ENCODE measurements at places on chromosomes 7 and 10. TPM values are rescaled to one million over a fixed set of nuclear protein-coding genes. Genes with fewer than 3 reads are reported as not detected.

Gene SDK1
- 3.8 TPM for total RNA-seq

DNA sequence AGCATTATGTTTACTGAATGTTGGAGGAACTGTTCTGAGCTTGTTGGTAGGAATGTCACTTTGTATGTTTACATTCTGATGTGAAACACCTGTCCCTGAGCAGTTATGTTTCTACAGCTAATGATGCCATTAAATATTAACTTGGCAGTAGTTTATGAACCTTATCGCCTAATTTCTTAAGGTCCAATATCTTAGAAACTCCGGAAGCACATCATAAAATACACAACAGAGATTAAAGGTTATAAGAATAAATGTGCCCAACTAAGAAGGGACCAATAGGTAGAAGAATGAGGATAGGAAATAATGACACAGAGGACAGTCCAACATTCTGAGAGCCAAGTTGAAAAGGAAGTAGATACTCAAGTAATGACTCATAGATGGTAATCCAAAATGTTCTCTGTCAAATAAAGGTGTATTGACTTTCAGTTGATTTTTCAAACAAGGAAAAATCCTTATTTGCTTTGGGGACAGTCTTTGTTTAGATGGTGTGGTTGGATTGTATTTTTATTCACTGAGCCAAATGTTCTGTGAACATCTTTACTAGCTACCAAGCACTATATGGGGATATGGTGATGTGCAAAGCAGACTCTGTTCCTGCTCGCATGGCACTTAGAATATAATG lies 31.9 kb downstream of the LCOR start:
- no peaks in the 10 kb centered on the region for H3K4me1 ChIP-seq
- no peak overlapping the region for H3K4me3 ChIP-seq
- no peak overlapping the region for H3K27ac ChIP-seq
- no peak for DNase-seq
- H3K27me3 ChIP-seq: no peaks in the 10 kb centered on the region

DNA sequence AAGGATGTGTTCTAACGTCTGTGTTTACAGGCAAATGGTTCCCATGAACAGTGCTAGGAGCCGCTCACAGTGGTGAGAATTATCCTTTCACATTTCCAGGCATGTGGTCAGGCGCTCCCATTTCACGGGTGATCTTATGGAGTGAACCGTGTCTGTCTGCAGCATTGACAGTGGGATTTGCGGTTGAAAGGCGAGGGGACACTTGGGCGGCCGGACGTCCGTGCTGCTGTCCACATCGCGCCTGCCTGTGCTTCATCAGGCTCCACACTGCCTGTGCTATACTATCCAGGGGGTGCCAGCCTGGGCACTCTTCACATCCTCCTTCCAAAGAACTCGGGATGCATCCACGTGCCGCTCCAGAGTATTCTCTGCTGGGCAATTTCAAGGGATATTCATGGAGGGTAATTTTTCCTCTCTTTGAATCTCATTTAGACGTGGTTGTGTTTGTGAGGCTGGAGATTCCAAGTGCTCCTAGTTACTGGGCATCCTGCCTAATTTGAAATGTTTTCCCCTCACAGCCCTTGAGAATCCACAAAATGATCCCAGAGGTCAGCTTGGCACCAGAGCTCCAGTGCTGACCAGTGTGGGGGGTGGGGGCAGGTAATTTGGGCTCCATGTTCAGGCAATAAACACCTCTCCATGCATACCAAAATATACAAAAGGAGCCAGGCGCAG lies 61.9 kb upstream of the EBF3 start:
- H3K27me3 ChIP-seq: no peaks in the 10 kb centered on the region
- H3K36me3 ChIP-seq: no peaks in the 10 kb centered on the region

Gene STOX1
- total RNA-seq: 0.51 TPM

DNA sequence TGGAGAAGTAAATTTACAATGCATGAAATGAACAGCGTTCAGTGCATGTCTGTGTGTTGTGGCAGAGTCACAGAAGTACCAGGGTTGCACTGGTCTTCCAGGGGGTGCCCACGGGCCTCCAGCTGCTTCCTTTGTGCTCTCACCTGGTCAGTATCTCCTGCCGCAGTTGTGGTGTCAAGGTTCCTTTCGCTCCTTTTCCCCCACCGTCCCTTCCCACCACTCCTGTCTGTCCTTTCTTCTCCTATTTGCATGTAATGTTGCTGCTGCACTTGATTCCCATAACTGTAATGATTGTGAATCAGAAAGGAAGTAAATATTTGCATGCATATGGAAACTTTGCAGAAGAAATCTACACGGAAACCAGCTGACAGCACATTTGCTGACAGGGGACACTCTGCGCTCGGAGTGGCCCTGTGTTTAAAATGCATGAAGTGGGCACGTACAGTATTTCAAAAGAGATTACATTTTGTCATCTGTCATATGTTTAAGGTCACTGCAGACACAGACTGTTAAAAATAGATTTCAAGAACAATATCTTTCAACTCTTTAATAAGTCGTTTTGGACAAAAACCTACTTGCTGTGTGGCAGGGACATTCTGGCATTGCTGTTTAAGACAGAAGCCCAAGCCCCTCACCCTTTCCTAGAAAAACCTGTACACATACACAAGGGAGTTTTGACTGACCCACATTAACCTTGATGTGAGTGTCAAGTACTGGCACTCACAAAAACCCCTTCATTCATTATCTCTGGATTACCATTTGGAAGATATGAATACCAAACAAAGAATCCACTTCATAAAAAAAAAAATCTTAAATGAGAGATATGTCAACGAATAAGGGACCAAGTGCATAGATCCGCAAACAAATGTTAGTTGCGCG lies 336.7 kb upstream of the KLF6 start:
- H3K27ac ChIP-seq: no peak overlapping the region
- no peak overlapping the region for H3K4me3 ChIP-seq
- H3K27me3 ChIP-seq: no peaks in the 10 kb centered on the region
- no peaks in the 10 kb centered on the region for H3K4me1 ChIP-seq
- H3K36me3 ChIP-seq: no peaks in the 10 kb centered on the region

DNA sequence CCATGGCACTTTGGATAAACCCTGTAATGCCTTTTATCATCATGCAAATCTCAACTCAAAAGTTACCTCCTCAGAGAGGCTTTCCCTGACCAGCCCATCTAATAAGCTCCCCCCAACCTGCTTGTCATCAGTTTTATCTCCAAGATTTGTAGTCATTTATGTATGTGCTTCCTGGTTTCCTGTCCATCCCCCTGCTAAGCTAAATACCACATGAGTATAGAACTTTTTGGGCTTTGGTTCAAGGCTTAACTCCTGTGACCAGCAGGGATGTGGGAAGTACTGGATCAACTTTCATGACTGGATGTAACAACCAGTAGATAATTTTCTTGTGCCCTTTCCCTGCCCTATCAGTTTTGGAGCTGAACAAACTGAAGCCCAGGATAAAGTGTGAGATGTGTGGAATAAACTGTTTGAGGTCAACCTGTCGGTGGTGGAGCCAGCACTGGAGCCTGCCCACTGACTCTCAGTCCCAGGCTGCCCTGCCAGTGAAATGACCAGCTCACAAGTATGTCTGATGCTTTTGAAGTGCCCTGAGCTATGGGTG lies 148.6 kb downstream of the CYP26A1 start:
- H3K27me3 ChIP-seq: no peaks in the 10 kb centered on the region
- H3K36me3 ChIP-seq: no peaks in the 10 kb centered on the region
- H3K27ac ChIP-seq: no peak overlapping the region
- DNase-seq: no peak

- no peaks in the 10 kb centered on the region for H3K36me3 ChIP-seq
- H3K4me3 ChIP-seq: no peak overlapping the region
- no peaks in the 10 kb centered on the region for H3K27me3 ChIP-seq
- DNase-seq: no peak
These were observed 732.1 kb upstream of the POT1 start for GRCh38 chr7:125661677-125662076.

Gene NKX1-2
- not detected for total RNA-seq

DNA sequence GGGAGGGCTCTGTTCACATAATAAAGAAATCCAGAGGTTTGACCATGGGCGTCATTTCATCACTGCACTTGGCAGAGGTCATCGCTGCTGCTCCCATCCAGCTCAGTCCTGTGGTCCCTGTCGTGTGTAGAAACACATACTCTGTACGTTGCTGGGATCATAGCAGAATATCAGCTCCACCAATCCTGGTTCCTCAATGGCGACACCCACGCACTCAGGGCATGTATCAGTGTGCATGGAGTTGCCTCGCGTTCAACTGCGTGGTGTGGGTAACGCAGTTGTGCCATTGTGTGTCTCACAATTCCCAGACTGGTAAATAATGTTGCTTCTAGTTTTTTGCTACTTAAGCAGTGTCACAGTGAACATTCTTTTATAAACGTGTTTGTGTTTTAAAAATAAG lies 111.1 kb downstream of the LHPP start:
- no peak for DNase-seq
- no peaks in the 10 kb centered on the region for H3K36me3 ChIP-seq
- no peaks in the 10 kb centered on the region for H3K4me1 ChIP-seq
- H3K27me3 ChIP-seq: no peaks in the 10 kb centered on the region
- no peak overlapping the region for H3K4me3 ChIP-seq

DNA sequence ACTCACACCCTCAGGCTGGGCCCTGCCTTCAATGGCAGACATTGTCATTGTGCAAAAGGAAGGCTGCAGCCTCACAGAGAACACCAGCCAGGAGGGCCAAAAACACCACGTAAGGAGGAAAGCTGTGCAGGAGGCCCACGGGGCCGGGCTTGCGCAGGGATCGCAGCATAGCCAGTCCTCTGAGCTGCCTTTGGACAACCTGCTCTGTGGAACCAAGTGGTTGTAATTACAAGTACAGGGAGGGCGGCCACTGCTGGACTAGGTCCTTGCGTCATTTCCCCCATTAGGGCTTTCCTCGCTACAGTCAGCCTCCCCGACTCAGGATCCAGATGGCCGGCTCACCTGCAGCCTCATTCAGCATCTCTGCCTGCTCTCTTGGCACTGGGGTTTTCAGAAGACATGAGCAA lies 66.9 kb downstream of the FAM53B start:
- H3K36me3 ChIP-seq: no peaks in the 10 kb centered on the region
- peak overlapping the region; percentile 28 for H3K27ac ChIP-seq
- peaks cover 3% of the 10 kb centered on the region for H3K4me1 ChIP-seq
- H3K4me3 ChIP-seq: no peak overlapping the region

All from uterus (tissue), 4 donors.